ENCODE measurements at places on chromosomes 1 and 21.

DNA sequence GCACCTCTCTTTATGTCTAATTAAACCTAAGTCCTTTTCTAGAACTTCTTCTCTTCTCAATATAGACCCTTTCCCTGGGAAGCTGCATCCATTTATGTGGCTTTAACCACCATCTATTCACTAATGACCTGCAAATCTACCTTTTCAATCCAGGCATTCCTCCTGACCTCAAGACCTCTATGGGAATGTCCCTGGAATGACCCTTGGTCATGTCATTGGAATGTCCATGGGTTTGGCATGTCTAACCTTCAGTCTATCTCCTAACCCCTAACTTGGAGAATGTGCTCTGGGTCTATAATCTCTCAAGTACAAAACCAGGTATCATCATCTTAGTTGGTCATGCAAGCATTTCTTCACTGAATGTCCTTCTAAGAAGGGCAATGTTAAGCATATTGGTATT lies 196.1 kb downstream of the KCNH1 start:
- DNase-seq: no peak

- DNase-seq: no peak
Measured at GRCh38 chr1:20634065-20634593, 871 bp downstream of the PINK1 start.

DNA sequence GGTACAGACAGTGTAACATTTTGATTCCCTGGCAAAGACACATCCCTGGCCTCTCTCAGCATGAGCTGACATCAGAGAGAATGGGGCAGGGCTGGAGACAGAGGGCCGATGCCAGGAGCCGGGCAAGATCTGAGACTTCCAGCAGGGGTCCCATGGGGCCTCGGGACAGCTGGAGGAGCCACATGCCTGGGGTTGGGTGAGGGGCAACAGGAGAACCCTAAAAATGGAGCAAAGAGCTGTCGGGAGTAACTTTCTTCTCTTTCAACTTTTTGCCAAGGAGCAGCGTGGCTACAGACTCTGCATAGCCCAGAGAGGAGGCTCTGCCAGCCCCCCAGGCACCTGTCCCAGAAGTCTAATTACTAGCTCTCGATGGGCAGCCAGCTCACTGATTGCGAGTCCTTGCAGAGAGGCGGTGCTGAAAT lies 130.8 kb downstream of the LACTBL1 start:
- DNase-seq: no peak

DNA sequence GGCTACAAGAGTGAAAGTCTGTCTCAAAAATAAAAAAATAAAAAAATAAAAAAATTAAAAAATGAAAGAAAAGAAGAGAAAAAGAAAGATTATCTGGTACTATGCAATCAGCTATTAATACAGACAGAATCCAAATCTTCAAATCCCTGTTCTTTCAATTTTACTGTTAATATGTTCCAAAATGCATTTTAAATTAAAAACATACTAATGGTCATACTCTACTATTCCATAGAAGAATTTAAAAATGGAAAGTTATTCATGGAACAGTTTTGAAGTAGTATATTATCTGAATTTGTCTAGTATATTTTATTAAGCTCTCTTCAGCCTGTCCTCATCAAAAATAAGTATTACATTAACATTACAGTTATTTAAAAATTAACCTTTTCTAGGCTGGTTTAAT lies 430.1 kb downstream of the PTBP2 start:
- DNase-seq: no peak

DNA sequence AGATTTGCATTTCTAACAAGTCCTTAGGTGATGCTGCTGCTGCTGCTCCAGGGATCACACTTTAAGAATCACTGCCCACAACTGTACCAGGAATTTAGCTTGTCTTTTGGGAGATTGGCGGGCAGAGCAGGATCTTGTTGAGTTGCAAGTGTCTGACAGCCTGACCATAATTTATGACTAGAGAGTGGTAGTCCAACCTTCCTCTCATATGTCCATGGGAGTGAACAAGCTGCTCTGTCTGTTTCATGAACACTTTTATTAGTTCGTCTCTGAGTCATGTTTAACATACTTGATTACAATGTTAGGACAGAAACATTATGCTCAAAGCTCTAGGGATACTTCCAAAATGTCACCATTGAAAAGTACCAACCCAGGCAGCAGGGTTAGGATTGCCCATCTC lies 169.6 kb downstream of the TGFB2 start:
- no peak for DNase-seq

GRCh38 chr1:233024199-233024598 lies 73.8 kb downstream of the NTPCR start:
- DNase-seq: no peak

DNA sequence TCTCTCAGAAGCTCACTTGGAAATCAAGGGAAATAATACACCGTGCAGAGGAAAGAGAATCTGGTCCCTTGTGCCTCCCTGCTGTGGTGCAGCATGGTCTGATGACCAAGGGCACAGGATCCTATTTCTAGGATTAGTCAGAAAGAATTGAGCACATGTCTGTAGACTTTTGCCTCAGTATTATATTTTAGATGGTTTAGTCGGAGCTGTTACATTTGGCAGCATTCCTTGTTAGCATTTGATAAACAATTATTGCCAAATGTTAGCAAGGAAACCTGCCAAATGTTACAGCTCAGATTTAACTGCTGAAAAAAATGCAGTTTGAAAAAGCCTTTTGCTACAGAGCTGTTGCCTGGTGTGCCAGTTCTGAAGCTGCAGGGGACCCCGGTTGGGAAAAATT lies 183.5 kb upstream of the DPYD start:
- no peak for DNase-seq

DNA sequence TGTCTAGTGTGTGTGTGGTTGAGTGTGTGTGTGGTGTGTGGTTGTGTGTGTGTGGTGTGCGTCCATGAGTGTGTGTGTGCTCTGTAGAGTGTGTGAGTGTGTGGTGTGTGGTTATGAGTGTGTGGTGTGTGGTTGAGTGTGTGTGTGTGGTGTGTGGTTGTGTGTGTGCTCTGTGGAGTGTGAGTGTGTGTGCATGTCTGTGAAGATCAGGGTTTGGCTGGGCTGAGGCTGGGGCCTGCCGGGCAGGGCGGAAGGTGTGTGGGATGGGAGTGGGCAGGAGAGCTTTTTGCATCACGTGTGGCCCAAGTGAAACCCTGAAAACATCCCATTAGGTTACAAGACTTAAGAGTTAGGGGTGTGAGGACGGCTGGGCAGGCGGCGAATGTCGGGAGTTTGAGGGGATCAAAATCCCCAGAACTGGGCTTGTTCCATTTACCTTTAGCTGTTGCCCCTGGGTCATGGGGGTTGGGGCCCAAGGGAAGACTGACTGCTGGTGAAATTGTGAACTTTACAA lies 2.9 kb upstream of the FCMR start:
- peak; percentile 37 for DNase-seq

GRCh38 chr1:6948861-6949260 lies 163.6 kb downstream of the CAMTA1 start:
- DNase-seq: no peak

DNA sequence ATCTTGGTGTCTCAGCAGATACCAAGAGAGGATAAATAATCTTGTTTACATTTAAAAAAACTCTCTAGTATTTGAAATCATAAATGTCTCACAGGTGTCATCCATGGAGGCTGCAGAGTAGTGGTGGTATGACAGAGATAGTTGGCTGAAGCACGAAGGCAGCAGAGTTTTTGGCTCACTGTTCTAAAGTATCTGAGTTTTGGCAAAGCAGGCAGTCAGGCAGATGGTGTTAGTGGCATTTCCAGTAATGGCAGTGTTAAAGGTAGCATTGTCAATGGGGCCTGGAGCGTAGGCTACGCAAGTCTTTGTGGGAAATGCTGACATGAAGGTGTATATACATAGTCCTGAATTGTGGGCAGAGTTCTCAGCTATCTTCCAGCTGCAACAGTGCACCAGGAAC lies 68.5 kb upstream of the HSD17B7 start:
- no peak for DNase-seq

DNA sequence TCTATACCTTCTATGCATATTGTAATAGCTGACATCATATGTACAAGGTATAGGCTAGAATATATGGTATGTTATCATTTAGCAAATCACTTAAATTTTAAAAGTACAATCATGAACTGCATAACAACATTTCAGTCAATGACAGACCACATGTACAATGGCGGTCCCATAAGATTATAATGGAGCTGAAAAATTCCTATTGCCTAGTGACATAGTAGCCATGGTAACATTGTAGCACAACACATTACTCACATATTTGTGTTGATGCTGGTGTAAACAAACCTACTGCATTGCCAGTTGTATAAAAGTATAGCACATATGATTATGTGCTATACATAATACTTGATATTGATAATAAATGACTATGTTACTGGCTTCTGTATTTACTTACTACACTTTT lies 8.9 kb downstream of the RAB3B start:
- DNase-seq: peak; percentile 68
